Type B pancreatic cell (in vitro differentiated cells): ENCODE measurements at places on chromosomes 12 and 14.

DNA sequence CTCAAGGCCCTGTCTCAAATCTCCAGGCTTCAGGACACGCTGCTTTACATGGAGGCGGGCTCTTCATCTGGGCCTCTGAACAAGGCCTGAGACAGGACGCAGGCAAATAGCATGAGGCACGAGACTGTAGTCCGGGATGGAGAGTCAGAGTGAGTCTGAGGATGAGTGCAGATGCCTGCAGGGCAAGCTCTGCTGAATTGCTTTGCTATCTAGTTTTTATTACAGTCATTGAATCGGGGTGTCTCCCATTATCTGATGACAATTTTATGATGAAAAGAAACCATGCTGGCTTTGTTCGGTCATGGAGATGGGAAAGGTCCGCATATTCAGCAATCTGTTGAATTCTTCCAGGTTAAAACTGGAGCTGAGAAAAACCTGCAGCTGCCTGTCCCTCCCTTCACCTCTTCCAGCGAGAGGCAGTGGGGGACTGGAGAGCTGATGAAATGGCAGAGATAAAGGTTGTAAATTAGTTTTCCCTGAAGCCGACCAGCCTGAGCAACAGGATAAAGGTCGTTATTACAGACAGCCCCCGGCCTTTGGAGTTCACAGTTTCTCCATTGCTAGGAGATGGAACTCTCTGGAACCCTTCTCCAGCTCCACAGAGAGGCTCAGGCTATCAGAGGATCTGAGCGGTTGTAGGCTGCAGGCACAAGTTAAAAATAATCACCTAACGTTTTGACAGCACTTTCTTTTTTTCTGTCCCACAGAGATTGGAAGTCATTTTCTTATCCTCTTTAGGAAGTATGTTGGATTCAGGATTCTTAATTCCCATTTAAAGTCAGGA, 1.3 kb upstream of the ADGRD1 start:
- DNase-seq = no peak

- no peak for DNase-seq
Observed at GRCh38 chr14:67566908-67567307, 33.2 kb downstream of the PIGH start.

DNA sequence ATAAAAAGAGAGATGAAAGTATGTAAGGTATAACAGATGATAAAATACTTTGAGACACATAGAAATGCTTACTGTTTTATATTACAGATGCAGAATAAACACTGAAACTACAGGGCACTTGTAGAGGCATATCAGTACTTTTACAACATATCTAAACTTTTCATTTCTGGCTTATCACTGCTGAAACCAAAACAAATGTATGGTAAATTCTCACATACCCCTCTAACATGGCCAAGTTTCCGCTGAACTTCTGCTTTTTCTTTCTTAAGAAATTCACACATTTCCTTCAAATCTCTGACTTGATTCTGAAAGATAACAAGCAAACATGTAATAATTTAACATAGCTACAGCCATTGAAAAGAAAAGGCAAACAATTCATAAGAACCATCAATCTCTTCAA, 33.3 kb upstream of the C12orf50 start:
- DNase-seq = no peak

- no peak for DNase-seq
Observed at GRCh38 chr12:102971227-102971626, 13.8 kb downstream of the ASCL1 start.

GRCh38 chr14:76706811-76707210, 54.5 kb upstream of the VASH1 start:
- DNase-seq = peak; percentile 62

GRCh38 chr12:66541426-66541825, 137.4 kb downstream of the GRIP1 start:
- DNase-seq = no peak

- no peak for DNase-seq
Observed at GRCh38 chr12:6461401-6462233, 8.9 kb downstream of the VAMP1 start.

DNA sequence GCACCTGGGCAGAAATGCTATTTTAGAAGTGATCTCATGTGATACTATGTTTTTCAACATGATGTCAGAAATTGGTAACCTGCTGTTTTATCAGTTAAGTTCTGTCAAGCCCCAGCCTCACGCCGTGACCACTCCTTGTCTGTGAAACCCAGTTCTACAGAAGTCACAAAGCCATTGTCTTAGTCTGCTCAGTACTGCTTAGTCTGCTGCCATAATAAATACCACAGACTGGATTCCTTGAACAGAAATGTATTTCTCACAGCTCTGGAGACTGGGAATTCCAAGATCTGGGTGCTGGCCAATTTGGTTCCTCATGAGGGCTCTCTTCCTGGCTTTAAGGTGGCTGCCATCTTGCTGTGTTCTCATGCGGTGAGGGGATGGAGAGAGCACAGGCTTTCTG, 176.9 kb downstream of the PRKCH start:
- no peak for DNase-seq

- no peak for DNase-seq
Observed at GRCh38 chr12:18895946-18896345, 158.0 kb downstream of the CAPZA3 start.

- DNase-seq = no peak
Observed at GRCh38 chr12:72037006-72037795, 98.6 kb downstream of the TPH2 start.

DNA sequence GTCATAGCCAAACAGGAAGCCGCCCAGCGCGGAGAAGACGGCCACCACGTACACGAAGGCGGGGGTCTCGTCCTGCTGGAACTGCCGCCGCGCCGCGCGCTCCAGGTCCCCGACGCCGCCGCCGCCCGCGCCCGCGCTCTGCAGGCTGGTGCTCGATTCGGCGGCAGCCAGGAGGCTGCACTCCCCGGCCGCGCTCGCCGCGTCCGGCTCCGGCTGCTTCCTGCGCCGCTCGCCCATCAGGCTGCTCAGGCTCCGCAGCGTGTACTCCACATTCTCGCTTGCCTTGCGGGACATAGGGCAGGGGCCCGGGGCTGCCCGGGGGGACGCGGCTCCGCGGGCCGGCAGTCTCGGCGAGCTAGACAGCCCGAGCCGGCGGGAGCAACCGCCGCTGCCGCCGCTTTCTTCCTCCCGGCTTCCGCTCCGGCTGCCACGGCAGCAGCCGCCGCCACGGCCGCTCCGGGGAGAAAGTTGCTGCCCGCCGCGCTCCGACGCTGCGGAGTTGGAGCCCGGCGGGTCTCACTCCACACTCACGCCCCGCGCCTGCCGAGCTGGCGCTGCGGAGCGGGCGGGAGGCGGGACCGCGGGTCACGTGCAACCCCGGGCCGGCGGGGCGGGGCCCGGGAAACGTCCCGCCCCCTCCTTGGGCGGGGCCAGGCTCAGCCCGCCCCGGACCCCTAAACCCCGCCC, at the start of gene SLC2A13:
SLC2A13 (minus strand) TSS at position 567 of the 687 bp plus-strand sequence; CDS start at position 294, 273 bp downstream.
- peak; percentile 80 for DNase-seq

GRCh38 chr12:87953256-87953860, 75.8 kb downstream of the C12orf50 start:
- DNase-seq = no peak

GRCh38 chr12:42145197-42145549, 499 bp upstream of the GXYLT1 start:
- DNase-seq = no peak

- no peak for DNase-seq
Observed at GRCh38 chr14:20489093-20489994, 16.0 kb upstream of the RNASE10 start.

DNA sequence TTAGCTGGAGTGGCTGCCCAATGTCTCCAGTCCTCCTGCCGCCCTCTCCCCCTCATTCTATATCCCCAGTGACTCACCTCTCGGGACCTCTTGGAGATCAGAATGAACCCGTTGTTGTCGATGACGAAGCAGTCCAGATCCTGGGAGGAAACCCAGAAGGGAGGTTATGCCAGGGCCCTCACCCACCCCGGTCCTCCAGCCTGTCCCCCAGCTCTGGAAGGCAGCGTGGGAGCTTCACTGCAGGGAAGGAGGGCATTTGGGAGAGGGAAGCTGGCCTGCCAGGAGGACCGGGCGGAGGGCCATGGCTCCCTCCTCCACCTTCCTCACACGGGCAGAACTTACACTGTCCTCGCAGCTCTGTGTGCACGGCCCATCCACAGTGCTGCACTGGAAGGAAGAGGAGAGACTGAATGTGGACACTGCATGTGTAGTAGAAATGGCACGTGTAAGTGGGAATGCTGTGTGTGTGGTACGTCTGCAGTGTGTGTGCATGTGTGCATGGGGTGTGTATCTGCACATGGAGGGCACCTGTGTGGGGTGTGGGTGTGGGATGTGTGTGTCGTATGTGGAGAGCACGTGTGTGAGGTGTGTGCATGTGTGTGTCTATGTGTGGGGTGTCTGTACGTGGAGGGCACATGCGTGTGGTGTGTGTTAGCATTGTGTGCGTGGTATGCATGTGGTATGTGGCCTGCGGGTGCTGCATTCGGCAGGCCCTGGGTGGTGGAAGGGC, 10.0 kb upstream of the LRTM2 start:
- no peak for DNase-seq

- DNase-seq = no peak
Observed at GRCh38 chr12:124556074-124556466, 11.3 kb downstream of the NCOR2 start.

- DNase-seq = no peak
Observed at GRCh38 chr12:119556854-119557253, 36.7 kb upstream of the TMEM233 start.

GRCh38 chr14:93049315-93049714, 66.4 kb downstream of the ITPK1 start:
- DNase-seq = no peak

DNA sequence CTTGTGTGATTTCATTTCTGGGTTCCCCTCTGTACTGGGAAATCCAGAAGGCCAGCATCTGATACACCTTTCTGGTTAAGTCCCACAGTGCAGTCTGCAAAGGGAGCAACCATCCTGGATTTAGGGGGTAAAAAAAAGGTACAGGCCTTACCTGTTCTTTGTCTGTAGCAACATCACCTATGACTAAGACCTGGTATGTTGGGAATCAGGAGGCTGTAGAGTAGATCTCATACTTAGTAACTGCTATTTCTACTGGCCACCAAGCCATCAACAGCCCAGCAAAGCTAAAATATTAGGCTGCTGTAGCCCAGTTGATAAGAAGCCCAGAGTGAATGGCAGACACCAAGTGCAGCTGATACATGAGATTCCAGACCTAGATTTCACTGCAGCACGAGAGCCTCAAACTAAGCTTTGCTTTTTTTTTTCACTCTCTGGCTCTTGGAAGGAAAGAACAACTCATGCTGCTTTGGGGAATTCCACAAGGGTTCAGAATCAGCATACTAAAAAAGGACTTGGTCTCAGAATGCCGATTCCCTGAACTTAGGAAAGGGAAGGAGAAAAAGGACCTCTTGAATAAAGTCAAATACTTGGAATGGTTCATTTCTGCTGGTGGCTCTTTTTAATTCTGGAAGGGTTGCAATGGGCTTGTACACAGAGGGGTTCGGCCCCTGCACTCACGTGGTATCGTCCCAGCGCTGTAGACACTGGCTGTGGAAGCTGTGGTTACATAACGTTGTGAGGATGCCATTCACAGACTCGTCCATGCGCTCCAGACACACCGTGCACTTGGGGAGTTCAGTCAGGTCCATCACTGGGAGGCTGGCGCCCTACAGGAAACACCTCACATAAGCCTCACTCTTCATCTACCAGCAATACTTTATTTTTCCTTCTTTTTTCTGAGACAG, 20.5 kb downstream of the BRAP start:
- no peak for DNase-seq

GRCh38 chr12:124053851-124054250, 80.8 kb downstream of the ZNF664 start:
- no peak for DNase-seq

- DNase-seq = no peak
Observed at GRCh38 chr14:35696119-35696518, 113.0 kb downstream of the RALGAPA1 start.

- no peak for DNase-seq
Observed at GRCh38 chr12:116303929-116304328, 26.4 kb upstream of the MED13L start.

DNA sequence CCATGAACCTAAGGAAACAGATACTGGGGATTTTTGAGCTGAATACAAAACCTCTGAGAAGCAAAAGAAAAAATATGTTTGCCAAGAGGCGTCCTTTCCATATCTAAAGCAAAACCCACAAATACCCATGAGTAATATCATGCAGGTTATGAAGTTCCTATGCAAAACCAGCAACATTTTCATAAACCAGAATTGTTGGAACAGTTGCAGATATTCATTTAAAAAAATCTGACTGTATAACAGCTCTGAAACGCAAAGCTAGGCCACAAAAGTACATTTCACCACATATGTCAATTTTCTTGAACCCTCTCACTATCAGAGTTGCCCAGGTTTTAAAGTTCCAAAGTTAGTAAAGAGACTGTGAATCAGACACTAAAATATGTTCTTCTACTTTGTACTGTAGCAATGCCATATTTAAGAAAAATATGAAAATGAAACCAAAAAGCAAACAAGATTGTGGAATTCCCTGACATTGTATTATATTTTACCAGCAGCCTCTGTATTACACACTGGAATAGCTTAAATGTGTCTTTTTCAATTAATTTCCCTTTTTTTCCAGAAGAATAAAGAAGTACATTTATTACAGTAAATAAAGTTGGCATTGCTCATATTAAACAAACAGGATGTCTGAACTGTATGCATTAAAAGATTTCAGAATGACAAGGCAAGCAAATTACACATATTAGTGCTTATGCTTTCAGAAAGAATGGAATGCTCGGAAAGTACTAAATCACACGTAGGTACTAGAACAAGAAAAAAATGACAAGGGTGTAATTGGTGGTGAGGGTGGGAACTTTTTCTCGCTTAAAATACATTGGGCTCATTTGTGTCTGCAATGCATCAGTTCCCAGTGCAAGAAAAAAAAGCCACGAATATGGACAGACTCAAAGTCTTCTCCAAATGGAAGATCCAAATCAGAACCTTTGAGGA, 33.6 kb upstream of the HIF1A start:
- no peak for DNase-seq

DNA sequence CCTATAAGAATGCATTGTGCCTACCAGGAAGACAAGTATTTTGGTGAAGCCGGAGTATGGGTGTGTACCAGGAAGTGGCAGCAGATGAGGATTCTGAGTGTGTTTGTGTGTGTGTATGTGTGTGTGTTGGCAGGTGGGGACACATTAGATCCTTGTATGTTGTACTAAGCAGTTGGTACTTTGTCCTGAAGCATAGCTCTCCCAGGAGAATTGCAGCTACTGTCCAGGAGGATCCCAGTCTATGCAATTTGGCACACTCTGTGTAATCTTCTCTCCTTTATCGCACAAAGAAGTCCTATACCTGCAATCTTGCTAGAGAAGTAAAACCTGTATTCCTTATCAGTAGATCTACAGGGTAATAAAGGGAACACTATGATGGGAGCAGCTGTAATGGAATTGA, 276.5 kb downstream of the PAWR start:
- no peak for DNase-seq

- DNase-seq = peak; percentile 69
Observed at GRCh38 chr12:103495469-103496456, at the start of gene C12orf42. Gene C12orf42, minus strand, starts transcription at chr12:103495968. Its CDS starts 17,542 bp downstream, at chr12:103478426.

DNA sequence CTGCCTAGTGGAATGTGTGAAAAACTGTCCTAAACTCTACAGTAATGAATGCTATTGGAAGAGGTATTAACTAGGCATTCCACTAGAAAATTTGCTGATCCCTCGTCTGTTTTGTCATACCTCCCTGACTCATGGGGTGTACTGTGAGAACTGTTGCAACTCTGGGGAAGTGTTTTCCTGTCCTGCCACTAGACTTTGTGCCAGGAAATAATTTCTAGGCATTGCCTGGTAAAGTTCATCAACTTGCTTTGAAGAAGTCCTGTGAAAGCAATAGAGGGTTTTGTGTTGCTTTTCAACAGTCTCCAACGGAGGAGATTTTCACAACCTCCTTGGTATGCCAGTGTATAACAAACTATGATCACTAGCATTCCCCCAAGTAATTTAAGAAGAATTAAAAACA, 139.9 kb downstream of the AKAP6 start:
- DNase-seq = no peak

GRCh38 chr14:68111097-68111852, 291.7 kb downstream of the RAD51B start:
- DNase-seq = no peak
